ENCODE measurements at places on chromosomes 3 and 15. TPM values are rescaled to one million over a fixed set of nuclear protein-coding genes. Genes with fewer than 3 reads are reported as not detected.

The CNTN6 gene
- not detected for total RNA-seq

The TARS3 gene
- total RNA-seq, result 12.7 TPM

The LPCAT4 gene
- 30.9 TPM for total RNA-seq

The LTK gene
- 12.3 TPM for total RNA-seq

The NIT2 gene
- total RNA-seq, result 17.7 TPM

The UBAP1L gene
- total RNA-seq, result 5.9 TPM

Measured in CD8-positive, alpha-beta T cell (primary cell).